ENCODE measurements at places on chromosomes 16 and 17. TPM values are rescaled to one million over a fixed set of nuclear protein-coding genes. Genes with fewer than 3 reads are reported as not detected.

CTF1 gene
- 0.29 TPM for total RNA-seq

ATP2C2 gene
- total RNA-seq = not detected

SLC35G6 gene
- not detected for total RNA-seq

DNA sequence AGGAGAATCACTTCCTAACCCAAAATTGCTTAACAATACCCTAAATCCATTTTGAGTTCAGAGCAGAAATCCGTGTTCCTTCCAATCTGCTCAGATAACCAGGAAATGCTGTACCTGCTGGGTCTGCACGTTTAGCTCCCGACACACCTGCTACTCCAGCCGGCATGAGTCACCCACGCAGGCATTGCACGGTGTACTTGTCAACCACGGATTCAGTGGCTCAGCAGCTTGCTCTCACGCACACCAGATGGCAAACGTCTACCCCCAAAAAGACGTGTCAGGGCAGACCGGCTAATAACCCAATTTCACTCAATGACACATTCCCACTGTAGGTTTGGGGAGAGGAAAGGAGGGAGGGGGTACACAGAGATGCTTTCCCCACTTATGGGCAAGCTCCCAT lies 468.1 kb downstream of the SOX9 start:
- H3K36me3 ChIP-seq = no peaks in the 10 kb centered on the region
- no peak overlapping the region for H3K27ac ChIP-seq
- DNase-seq = no peak

GRCh38 chr16:12341966-12342365 lies 365.4 kb downstream of the SNX29 start:
- no peaks in the 10 kb centered on the region for H3K4me1 ChIP-seq
- DNase-seq = no peak
- no peak overlapping the region for H3K4me3 ChIP-seq
- H3K27me3 ChIP-seq = no peaks in the 10 kb centered on the region
- H3K36me3 ChIP-seq = no peaks in the 10 kb centered on the region
